Heart left ventricle (tissue), 16 donors: ENCODE measurements at places on chromosomes 16 and 17.

DNA sequence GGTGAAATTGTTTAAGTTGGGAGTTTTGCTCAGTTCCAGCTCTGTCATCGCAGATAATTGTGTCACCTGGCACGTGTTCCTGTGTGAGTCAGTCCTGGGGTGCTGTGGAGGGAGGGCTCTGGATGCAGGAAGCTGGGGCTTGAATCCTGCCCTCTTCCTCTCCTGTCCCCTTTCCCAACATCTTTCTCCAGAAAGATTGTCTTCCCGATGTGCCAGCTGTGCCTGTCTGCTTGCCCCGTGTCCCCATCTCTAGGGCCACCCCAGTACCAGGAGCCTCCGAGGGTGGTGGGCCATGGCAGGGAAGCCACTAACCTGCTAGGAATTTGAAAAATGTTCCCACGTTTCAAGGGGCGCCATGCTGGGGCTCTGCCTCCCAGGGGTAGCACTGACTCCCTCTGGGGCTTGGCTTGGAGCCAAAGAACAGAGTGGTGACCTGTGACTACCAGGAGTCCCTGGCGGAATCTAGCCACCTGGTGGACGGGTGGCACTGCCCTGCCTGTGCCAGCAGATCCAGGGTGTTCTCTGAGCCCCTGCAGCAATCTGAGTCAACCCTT lies 198.1 kb downstream of the ENGASE start:
- DNase-seq = no peak

- no peak for DNase-seq
Observed at GRCh38 chr17:81672504-81672903, 6.0 kb downstream of the CCDC137 start.

- peak; percentile 84 for DNase-seq
Observed at GRCh38 chr17:74431568-74432423, at the start of gene GPRC5C. TSS of gene GPRC5C (plus strand) at chr17:74432088. CDS start at chr17:74439777, 7,689 bp downstream.

DNA sequence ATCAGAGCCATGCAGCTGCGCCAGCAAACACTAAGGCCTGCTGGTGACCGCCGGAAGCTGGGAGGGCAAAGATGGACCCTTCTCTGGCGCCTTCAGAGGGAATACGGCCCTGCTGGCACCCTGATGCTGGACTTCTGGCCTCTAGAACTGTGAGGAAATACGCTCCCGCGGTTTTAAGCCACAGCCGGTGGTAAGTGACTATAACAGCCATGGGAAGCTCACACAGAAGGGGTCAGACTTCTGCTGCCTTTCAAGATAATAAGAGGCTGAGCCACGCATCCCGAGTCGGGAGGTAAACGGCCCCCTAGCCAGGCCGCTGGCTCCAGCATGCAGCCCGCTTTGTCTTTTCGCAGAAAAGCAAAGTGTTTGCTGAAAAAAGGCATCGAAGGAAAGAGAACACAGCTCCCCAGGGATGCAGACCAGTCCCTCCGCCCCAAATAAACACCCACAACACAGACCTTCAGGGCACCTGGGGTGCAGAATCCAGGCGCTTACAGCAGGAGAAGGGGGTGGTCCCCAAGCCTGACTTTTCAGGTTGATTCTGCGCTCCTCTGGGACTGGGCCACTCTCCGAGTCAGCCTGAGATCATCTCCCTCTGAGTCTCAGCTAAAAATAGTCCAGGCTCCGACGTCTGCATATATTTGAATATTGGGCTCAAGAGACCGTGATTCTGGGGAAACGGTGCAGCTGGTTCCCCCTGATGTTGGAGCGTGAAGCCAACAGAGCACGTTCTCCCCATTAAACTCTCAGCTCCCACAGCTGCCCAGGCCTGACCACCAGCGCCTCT lies 89.7 kb downstream of the MGAT5B start:
- DNase-seq = no peak

GRCh38 chr16:85570735-85571562 lies 42.2 kb upstream of the GSE1 start:
- peak; percentile 66 for DNase-seq
